Activated B cell treated with CpG ODN at 0.5 μM for 24 hours (primary cell): ENCODE measurements at places on chromosomes 2 and 18. TPM values are rescaled to one million over a fixed set of nuclear protein-coding genes. Genes with fewer than 3 reads are reported as not detected.

Gene ZNF892
- 4.0 and 4.3 TPM in 2 replicates for total RNA-seq

GRCh38 chr18:40124107-40124506 is 1830.9 kb upstream of the PIK3C3 start:
- H3K36me3 ChIP-seq, result no peaks in the 10 kb centered on the region
- no peaks in the 10 kb centered on the region for H3K27me3 ChIP-seq
- H3K27ac ChIP-seq, result no peak overlapping the region
- no peak overlapping the region for H3K4me3 ChIP-seq
- H3K4me1 ChIP-seq, result no peaks in the 10 kb centered on the region

DNA sequence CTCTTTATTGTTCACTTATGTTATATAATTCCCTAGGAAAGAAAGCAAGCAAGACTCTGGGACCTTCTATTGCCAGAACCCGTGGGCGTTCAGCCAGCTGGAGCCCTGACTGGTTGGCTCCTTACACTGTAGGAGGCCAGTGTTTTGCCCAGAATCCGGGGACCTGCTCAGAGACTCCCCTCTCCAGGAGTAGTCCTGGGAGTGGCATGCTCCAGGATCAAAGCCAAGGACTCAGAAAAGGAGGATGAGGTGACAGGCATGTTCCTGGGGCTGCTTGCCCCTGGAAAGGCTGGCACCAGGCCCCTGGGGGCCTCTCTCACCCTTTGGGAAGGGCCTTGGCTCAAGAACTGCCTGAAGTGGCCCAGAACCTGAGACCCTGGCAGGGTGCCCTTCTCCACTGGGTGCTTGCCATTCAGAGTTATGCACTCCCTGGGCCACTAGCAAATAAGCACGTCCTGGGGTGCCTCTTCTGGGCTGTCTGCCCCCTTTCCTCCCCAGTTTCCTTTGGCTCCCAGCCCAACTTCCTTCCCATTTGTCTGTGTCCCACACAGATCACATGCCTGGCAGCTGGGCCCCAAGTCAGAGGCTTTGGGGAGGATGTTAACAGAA is 19.6 kb upstream of the KIF3C start:
- H3K27me3 ChIP-seq, result peaks cover 7% of the 10 kb centered on the region
- H3K4me3 ChIP-seq, result no peak overlapping the region
- no peaks in the 10 kb centered on the region for H3K4me1 ChIP-seq
- H3K27ac ChIP-seq, result no peak overlapping the region
- no peaks in the 10 kb centered on the region for H3K36me3 ChIP-seq

DNA sequence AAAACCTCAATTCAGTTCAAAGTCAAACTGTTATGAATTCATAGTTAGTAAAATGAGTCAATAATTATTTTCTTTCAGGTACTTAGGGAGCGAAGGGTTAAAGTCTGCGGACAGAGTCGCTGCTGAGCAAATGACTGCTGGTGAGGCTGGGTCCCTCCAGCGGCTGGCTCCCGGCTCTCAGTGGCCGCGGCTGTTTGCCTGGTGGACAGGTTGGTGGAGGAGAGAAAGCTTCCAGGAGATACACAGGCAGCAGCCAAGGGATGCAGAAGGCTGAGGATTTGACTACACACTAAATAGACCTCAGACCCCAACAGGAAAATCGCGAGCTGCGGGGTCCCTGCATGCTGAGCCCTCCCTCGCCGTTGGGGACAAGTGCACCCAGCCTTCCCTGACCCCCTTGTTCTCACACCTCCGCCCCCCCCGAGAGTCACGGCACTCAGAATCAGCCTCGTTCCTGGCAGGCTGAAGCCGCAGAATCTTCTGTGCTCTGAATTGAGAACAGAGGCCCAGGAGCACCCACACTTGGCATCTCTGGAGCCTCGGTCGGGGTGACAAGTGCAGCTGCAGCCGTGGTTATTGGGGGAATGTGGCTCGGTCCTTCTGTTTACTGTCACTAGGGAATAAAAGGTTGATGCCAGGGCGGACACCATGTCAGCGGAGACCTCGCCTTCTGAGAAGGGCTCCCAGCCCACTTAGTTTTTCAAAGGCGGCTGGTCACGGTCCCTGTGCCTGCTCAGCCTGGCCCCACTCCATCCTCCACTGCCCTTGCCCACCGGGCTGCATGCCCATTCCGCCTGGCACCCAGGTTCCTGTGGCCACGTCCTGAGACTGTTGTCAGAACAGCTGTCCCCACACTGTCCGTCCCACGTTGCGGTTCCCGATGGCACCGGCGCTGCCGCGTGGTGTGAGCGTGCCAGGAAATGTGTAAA is 74.0 kb downstream of the SLC66A2 start:
- H3K27me3 ChIP-seq, result no peaks in the 10 kb centered on the region
- H3K36me3 ChIP-seq, result no peaks in the 10 kb centered on the region
- no peaks in the 10 kb centered on the region for H3K4me1 ChIP-seq

DNA sequence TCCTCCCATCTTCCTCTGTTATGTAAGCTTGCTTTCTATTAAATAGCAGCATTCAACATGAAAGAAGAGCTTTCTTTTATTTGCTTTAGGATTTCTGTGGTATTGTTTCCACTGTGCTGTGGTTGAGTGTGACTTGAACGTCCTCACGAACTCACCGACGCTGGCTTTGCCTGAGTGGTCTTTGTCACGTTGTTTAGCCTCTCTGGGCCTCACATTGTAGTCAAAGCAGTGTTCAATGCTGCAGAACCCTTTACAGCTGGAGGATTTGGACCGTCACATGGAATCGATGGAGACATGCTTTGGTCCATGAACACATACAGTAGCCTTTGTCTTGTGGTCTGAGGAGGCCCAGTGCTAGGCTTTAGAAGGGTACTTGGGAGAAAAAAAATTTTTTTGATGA is 66.3 kb downstream of the TANC1 start:
- no peak for DNase-seq
- H3K4me3 ChIP-seq, result no peak overlapping the region
- H3K36me3 ChIP-seq, result no peaks in the 10 kb centered on the region

Gene PSD4
- 161 and 182 TPM in 2 replicates for total RNA-seq

Gene ANKRD30B
- total RNA-seq, result not detected in 2 replicates

DNA sequence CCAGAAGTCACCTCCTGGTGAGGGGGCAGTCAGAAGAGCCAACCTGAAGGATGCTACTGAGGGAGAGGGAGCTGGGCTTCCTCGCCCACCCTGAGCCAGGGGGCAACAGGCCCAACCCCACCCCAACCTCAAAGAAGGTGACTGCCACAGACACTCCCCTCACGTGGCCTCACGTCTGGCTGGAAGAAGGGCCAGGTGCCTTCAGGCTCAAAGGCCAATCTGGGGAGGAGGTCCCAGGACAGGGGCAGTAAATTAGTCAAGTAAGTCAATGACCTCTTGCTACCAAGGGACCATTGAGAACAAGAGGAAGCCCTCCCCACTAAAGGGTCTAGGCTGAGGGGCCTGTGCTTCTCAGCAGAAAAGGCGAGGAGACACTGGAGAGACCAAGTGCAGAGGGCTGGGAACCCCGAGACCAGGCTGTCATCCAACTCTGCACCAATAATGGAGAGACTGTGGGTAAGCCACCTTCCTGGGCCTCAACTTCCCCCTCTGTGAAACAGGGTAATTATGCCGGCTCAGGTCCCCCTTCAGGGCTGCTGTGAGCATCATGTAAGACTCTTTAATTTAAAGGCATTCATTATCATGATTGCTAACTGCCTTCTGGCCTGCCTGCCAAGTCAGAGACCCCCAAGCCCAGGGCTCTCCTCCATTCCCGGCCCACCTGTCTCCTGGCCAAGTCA is 20.2 kb upstream of the TNS1 start:
- peak; percentile 7 for DNase-seq
- H3K4me1 ChIP-seq, result peaks cover 6% of the 10 kb centered on the region
- H3K4me3 ChIP-seq, result no peak overlapping the region

- no peak overlapping the region for H3K27ac ChIP-seq
- H3K27me3 ChIP-seq, result no peaks in the 10 kb centered on the region
- H3K36me3 ChIP-seq, result peaks cover 4% of the 10 kb centered on the region
- no peak overlapping the region for H3K4me3 ChIP-seq
- no peaks in the 10 kb centered on the region for H3K4me1 ChIP-seq
- no peak for DNase-seq
These were observed 39.8 kb upstream of the C2orf15 start for GRCh38 chr2:99101697-99102096.

Gene ZNF514
- 19.0 and 24.7 TPM in 2 replicates for total RNA-seq

Gene WDR43
- 86.6 and 98.8 TPM in 2 replicates for total RNA-seq

DNA sequence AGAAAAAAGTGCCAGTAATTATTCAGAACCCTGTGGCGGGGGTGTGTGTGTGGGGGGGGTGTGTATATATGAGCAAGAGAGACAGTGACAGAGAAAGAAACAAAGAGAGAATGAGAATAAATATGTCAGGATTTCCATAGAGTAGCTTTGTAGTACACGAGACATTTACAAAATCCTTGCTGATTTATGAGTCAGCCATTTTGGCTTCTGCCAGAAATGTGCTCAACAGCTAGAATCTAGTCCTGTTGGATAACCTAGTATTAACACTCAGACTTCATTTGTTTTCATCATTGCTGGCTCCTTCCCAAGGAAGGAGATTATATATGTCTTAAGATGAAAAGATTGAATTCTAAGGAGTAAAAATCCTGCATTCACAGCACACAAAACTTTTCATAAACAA is 140.5 kb upstream of the HNRNPA3 start:
- no peaks in the 10 kb centered on the region for H3K4me1 ChIP-seq
- peaks cover 14% of the 10 kb centered on the region for H3K27me3 ChIP-seq
- DNase-seq, result no peak
- H3K27ac ChIP-seq, result no peak overlapping the region
- no peaks in the 10 kb centered on the region for H3K36me3 ChIP-seq
- no peak overlapping the region for H3K4me3 ChIP-seq

- peaks cover 23% of the 10 kb centered on the region for H3K27me3 ChIP-seq
- no peak overlapping the region for H3K4me3 ChIP-seq
- H3K36me3 ChIP-seq, result no peaks in the 10 kb centered on the region
- peaks cover 18% of the 10 kb centered on the region for H3K4me1 ChIP-seq
- no peak overlapping the region for H3K27ac ChIP-seq
These were observed 71.7 kb upstream of the TAF1B start for GRCh38 chr2:9771481-9772017.

Gene CD8B
- 0.15 TPM in 1 of 2 replicates, not detected in the other for total RNA-seq

Gene MC2R
- not detected in 2 replicates for total RNA-seq

Gene GTF2A1L
- total RNA-seq, result not detected in 2 replicates

DNA sequence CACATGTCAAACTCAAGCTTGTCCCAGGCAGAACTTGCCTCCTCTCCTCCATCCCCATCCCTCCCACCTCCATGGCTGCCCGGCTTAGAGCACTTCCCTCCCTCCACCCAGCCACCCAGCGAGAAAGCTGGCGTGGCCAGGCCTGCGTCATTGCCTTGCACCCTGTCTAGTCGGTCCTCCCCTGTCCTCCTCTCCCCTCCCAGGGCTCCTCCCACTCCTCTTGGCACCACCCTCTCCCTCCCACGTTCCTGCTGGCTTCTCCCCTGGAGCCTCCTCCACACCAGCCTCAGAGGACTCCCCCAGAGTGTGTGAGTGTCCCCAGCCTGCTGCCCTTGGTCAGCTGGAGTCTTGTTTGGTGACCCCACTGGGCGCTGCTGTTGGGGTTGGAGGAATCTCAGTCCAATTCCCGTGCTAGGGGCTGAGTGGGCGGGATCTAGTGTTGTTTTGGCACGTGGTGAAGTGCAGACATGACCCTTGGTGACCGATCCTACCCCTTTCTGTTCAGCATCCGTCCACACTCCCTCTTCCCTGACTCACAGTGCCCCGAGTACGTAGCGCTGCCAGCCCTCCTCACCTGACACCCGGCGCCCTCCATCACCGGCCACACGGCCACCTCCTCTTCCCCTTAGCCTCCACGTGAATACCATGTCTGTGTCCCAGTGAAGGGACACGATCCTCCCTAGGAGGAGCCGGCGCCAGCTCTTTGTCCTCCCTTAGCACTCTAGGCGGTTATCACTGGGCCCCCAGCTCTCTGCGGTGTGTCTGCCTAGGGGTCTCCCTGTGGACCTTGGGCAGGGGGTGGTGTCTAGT is 41.4 kb downstream of the ATP6V1C2 start:
- no peak for DNase-seq
- no peaks in the 10 kb centered on the region for H3K36me3 ChIP-seq
- peaks cover 12% of the 10 kb centered on the region for H3K4me1 ChIP-seq
- H3K27ac ChIP-seq, result no peak overlapping the region
- no peaks in the 10 kb centered on the region for H3K27me3 ChIP-seq

- no peak overlapping the region for H3K4me3 ChIP-seq
- DNase-seq, result no peak
- no peak overlapping the region for H3K27ac ChIP-seq
- no peaks in the 10 kb centered on the region for H3K4me1 ChIP-seq
These were observed 48.6 kb upstream of the UBE2E3 start for GRCh38 chr2:180931841-180932240.

DNA sequence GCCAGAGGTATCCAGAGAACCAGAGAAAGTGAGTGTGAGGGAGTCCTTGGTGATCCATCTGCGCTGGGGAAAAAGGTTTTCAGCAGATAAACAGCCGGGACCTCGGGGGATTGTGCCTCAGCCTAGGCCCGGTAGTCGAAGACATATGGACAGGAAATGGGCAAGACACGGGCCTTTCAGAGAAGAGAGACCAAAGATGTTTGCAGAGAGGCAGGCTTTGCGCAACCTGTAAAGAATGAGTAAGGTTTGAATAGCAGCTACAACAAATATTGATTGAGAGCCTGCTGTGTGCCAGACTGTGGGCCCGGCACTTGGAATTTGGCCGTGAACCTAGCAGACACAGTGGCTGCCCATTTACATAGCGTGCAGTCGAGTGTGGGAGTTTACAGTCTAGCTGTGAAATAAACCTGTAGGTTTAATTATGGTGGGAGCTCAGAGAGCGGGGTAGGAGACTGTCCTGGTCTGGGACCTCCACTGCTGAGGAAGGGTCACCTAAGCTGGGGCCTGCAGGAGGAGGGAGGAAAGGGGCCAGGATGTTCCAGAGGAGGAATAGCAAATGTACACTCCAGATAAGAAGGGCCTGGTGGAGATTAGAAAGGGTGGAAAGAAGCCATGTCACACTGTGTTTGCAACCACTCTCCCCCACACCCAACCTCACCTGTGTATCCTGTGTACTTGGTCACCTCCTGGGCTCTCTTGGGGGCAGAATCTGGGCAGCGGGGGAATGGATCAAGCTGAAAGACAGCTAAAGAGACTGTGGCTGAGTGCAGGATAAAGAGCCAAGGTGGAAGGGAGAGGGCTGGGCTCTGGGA is 3.0 kb downstream of the SH2D6 start:
- H3K4me1 ChIP-seq, result peaks cover 22% of the 10 kb centered on the region
- peak overlapping the region; percentile 80 for H3K27ac ChIP-seq

DNA sequence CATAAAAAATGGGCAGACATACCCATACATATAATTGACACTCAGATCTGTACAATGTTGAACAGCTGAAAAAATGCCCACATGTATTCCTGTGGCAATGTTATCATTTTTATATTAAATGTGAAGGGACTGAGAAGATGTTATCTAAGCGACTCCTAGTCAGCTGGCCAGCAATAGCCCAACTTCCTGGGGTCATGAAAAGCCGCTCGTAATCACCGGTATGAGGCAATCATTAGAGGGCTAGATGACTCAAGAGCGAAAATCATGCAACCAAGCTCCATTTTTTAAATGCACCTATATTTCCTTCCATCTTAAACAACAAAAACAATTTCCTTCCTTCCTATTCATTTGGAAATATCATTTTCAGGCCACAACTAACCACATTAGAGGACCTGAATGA is 274.6 kb upstream of the CCDC68 start:
- H3K36me3 ChIP-seq, result peaks cover 77% of the 10 kb centered on the region
- peaks cover 42% of the 10 kb centered on the region for H3K4me1 ChIP-seq
- H3K4me3 ChIP-seq, result no peak overlapping the region
- no peak for DNase-seq
